AG08396 (cell line): ENCODE measurements at places on chromosomes 12 and 14.
A peak's percentile ranks its signal among the peaks of the same experiment; 100 is the strongest.

DNA sequence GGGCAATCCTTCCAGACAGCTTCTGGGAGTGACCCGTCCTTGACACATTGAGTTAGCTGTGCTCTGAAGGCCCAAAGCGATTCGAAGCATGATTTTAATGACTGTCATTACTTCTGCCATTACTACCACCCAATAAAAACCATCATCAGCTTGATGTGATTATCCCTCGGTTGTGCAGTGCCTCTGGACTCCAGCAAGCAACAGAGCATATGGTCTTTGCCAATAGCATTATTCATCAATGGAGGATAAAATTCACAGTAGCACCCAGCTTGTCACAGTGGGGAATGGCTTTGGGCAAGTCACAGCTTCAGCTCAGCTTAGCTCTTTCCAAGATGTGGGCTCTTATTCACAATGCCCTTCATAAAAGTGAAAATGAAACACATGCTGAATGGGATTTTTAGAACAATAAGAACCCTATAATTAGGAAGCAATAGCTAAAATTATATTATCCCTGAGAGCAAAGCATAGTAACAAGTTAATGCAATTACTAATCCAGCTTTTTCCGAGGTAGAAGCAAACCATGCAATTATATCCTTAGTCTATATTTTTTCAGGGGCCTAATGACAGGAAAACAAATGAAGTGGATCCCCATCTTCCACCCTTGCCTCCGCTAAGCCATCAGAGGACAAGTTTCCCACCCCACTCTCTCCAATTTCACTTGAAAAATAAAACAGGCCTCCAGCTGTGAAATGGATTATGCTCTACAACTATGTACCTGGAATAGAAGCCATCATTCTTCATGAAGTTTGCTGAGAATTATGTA lies 163.0 kb upstream of the EEA1 start:
- DNase-seq = no peak

DNA sequence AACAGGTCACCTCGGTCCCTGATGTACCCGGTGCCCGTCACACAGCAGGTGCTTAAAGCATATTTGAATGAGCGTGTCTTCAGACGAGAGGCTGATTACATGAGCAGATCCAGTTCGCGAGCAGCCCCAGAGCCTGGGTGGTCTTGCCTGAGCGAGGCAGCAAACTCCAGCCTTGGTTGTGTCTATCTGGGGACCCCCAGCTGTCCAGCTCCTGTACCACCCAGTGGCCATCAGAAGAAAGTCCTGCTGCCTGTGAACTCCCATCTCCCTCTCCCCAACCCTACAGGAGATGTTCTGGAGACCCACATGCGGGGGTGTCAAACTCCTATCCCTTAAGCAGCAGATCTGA lies 174.2 kb downstream of the PHETA1 start:
- DNase-seq = no peak

DNA sequence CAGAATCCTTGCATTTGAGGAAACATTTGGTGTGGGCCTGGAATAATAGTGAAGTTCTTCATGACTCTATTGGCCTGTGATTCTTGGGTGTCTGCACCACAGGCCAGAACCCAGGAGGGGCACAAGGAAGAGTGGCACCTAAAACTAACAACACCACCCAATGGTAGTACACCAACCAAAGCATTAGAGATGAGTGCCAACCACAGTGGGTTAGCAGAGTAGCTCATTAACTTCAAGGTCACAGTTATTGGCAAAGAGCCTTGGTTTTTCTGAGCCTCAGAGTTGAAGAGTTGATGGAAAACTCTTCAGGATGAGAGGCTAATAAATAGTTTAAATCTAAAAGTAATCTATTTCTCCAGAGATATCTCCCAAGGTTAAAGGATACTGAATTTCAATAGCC lies 57.0 kb downstream of the HELB start:
- DNase-seq = no peak

DNA sequence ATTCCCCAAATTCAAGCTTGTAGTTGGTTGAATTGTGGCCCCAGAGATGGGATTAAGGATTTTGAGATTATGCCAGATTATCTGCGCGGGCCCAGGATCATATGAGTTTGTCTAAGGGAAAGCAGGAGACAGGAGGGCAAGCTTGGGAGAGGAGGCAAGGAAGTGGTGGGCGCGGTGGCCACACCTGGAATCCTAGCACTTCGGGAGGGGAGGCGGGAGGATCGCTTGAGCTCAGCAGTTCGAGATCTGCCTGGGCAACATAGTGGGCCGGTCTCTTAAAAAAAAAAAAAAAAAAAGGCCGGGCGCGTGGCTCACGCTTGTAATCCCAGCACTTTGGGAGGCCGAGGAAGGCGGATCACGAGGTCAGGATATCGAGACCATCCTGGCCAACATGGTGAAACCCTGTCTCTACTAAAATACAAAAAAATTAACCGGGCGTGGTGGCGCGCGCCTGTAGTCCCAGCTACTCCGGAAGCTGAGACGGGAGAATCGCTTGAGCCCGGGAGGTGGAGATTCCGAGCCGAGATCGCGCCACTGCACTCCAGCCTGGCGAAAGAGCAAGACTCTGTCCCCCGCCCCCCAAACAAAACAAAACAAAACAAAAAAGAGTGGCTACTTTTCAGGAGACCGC lies 881 bp upstream of the PUS1 start:
- no peak for DNase-seq

- no peak for DNase-seq
Observed at GRCh38 chr12:110888256-110888991, 32.0 kb downstream of the MYL2 start.

- DNase-seq = no peak
Observed at GRCh38 chr12:104643093-104643818, 186.5 kb downstream of the CHST11 start.

DNA sequence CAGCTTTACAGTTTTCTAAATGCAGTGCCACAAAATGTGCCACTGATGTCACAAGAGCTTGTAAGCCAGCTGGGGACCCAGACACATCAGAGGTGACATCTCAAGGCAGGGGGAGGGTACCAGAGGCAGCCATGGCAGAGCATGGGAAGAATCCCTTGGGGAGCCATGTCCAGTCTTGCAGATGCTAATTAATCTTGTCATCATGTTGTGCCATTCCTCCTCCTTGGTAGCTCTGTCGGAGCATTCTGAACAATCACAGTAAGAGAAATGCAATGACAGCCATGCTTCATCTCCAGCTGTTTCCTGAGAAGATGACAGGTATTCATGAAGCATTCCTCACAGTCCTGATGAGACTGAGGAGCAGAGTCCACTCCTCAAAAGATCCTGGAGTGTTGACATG lies 287.9 kb downstream of the RPAP3 start:
- no peak for DNase-seq

DNA sequence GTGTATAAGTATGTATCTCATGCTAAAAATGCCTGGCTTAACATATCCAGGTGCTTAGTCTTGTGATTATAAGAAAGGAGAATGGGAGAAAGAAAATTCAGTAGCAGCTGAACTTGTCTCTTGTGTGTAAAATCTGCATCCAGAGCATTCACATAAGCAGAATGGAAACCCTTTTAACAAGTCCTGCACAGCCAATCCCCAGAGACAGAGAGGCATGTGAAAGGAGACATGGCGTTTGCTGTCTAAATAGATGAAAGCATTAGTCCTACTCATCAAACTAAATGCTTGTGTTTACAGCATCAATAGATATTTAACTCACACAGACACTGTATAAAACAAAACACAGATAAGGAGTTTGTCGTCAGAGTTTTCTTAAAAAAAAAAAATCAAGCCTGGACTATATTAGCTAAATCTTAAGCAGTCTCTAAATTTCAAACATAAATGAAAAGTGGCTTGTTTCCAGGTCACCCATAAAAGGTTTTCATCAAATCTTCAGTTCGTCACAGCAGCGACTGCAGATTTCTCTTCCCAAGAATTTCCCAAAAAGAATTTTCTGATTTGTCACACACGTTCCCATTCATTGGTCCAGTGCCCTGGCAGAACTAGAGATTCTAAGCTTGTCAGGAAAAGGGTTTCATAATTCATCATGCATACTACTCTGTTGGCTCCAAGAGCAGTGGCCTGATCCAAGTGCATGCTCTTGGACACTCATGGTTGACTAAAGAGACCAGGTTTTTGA lies 249.2 kb downstream of the BTG1 start:
- DNase-seq = no peak

GRCh38 chr12:106584104-106585064 lies 1.6 kb downstream of the RFX4 start:
- peak; percentile 22 for DNase-seq

GRCh38 chr12:45989721-45990467 lies 480 bp downstream of the SCAF11 start:
- peak; percentile 43 for DNase-seq

DNA sequence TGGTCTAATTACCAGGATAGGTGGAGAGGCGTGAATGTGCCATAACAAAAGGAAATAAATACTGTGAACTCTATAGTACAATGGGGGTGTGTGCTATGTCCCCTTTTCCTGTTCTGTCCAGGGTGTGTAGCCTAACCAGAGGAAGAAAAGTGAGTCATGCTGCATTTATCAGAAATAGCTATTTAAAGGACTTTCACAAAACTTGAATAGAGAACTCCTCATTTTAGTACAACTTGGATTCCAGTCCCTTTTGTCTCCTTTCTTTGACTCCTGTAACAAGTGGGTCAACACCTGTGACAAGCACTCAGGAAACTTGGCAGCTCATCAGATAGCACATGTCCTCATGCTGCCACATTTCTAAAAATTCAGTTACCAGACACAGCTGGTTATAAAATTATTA lies 123.4 kb downstream of the CCDC91 start:
- DNase-seq = peak; percentile 6

DNA sequence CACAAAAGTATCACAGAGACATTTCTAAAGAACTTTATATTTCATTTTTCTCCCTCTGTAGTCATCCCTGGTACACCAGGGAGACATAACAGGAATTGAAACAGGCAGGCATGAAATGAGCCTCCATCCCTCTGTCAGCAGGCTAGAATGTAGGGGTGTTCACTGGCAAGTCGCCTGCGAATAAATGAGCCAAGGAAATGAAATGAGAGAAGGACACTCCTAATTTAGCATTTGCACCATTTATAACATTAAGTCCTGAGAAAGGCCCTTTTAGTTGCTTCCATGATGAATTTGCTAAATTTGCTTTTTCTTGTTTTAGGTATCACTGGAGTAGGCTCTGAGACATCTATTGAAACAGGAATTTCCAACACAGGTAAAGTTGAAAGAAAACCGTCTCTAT lies 192.4 kb upstream of the CNTN1 start:
- no peak for DNase-seq

DNA sequence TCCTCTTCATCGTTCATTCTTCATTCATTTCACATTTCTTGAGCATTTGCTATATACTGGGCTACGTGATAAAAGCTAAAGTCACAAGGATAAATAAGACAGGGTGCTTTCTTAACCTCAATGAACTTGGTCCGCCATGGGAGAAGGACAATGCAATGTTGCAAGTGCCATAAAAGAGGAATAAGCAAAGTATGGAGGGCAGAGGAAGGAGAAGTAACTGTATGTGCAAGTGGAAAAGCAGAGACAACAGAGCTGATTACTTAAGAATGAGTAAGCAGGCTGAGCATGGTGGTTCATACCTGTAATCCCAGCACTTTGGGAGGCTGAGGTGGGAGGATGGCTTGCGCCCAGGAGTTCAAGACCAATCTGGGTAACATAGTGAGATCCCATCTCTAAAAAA lies 14.4 kb downstream of the AREL1 start:
- DNase-seq = no peak

- DNase-seq = no peak
Observed at GRCh38 chr14:68523989-68524725, 268.7 kb downstream of the ZFP36L1 start.

- DNase-seq = no peak
Observed at GRCh38 chr12:106112145-106112821, 26.5 kb downstream of the NUAK1 start.

- no peak for DNase-seq
Observed at GRCh38 chr14:76497550-76498462, 121.9 kb downstream of the ESRRB start.

- DNase-seq = no peak
Observed at GRCh38 chr14:69088586-69088985, 64.3 kb downstream of the DCAF5 start.

DNA sequence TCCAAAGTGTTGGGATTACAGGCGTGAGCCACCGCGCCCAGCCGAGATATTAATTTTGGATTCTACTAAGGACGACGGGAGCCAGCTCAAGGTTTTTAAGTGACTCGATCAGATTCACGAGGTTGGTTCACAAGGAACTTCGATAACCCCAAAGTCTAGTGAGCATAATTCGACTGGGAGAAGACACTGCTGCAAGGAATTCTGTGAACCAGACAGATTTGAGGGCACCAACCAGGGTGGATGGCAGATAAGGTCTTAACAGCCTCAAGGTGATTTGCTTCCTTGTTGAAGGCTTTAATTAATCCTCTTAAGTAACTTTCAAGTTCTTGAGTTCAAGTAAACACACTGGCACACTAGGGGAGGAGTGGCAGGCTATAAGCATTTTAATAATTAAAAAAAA lies 1.1 kb upstream of the KLHDC2 start:
- DNase-seq = no peak

DNA sequence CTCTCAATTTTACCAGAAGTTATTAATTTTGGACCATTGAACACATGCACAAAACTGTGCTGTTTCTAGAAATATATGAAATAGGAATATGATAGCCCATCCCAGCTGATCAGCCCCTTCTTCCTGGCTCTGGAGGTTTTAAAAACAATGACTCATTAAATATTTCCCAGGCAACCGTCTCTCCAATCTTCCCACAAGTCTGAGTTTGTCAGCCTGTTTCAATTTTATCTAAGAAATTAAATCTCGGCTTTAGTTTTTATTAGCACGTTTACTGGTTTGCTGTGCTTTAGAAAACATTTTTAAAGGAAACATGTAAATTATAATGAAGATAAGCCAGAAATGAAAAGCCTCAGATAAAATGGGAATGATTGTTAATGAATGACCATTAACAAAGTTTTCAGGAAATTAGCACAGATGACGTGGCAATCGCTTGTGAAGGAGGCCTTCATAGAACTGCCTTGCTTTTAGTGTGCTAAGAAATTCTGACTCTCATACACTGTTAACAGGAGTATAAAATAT lies 89.3 kb upstream of the RAP1B start:
- peak; percentile 63 for DNase-seq

- no peak for DNase-seq
Observed at GRCh38 chr14:104694991-104695659, 5.7 kb downstream of the INF2 start.

DNA sequence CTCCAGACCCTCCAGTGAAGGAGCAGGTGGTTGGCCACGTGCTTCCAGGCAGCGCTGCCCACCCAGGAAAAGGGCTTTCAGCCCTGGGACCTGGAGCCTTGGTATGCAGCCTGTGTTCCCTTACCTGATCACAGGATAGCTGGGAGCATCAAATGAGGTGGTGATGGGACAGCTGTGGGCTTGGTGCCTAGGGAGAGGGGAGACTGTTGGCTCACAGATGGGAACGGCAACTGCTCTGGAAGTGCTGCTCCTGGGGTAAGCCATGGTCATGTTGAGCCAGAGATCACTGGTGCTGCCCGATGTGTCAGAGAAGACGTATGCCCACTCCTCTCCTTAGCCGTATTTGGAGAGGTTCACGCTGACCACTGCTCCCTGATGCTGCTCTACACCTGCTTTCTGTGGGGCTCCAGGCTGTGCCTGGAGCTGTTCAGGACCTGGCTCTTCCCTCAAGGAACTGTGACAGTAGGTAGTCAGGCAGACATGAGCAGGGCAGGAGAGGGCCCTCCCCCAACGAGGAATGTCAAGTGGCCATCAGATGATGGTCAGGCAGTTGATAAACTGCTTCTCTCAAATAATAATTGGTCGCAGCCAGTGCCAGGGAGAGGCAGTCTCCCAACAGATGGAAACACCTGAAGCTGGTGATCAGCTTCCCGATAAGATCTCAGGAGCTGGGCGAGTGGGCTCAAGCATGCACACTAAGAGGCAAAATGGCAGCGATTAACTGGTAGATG lies 2.8 kb upstream of the CYP46A1 start:
- no peak for DNase-seq

GRCh38 chr12:1740161-1740948 lies 49.5 kb downstream of the ADIPOR2 start:
- no peak for DNase-seq
